ENCODE measurements at places on chromosomes 2 and 18.
A peak's percentile ranks its signal among the peaks of the same experiment; 100 is the strongest.

DNA sequence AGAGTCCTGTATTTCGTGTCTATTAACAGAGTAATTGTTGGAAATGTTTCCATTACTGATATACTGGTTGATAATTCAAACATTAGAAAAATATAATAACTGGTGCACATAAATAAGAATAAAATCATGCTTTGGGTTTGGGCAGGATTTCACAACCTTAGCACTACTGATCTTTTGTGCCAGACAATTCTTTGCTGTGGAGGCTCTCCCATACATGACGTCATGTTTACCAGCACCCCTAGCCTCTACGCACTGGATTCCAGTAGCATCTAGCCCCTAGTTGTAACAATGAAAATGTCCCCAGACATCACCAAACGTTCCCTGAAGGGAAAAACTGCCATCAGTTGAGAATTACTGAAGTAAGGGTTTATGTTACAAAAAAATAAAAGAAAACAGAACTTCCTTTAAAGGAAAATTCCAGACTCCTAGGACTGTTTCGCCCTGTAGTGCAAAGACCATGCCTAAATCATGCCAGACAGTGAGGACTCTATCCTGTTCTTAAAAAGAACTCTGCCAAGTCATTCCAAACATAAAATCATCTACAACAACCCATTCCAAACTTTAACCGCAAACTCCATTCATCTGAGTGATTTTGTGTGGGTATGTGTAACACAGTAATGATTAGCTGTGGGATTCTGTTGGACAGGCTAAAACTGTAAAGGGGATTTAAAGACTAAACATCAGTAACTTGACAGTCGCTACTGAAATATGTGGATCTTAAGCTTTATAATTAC is 313.4 kb upstream of the CCDC68 start:
- no peak for DNase-seq
- H3K4me3 ChIP-seq: peak overlapping the region; percentile 35
- no peaks in the 10 kb centered on the region for H3K27me3 ChIP-seq
- H3K36me3 ChIP-seq: peaks cover 32% of the 10 kb centered on the region

DNA sequence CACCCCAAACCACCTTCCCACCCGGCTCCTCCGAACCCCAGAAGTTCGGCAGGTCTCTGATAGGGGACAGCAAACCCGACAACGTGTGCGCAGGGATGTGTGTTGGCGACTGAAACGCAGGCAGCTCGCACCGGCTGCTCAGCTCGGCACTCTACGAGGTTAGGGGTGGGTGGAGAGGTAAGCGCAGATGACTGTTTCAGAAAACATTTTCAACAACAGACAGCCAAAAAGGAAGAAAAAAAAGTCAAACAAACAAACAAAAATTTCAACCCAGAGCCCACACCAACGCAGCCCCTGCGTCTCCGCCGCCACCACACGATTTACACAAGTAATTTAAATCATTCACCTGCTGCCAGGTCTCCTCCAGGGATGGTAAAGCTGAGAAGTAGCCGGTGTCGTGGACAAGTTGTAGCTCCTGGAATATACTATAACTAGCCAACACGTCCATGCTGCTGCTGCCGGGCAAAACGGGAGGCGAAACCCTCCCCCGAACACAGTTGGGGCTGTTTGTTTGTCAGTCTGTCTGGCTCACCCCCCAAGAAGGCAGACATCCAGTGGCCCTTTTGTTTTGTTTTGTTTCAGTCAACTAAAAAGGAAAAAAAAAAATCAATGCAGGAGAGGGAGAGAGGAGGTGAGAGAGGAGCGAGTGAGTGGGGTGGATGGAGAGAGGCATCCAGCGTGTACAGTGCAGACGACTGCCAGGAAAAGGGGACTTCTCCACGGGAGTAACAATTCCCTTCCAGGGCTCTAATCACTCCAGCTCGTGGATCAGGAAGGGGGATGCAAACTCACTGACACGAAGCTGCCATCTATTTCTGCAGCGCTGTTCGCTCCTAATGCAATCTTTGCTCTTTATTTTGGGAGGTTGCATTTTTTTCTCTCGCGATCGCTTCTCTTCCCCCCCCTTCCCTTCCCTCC is at the start of gene KLF7:
KLF7 (minus strand) TSS at position 828 of the 918 bp plus-strand sequence; CDS start at position 448, 380 bp downstream.
- peak; percentile 87 for DNase-seq
- H3K4me1 ChIP-seq: peaks cover 40% of the 10 kb centered on the region
- peak within 1 kb of the TSS; percentile 82 for H3K4me3 ChIP-seq
- H3K27me3 ChIP-seq: no peaks in the 10 kb centered on the region

DNA sequence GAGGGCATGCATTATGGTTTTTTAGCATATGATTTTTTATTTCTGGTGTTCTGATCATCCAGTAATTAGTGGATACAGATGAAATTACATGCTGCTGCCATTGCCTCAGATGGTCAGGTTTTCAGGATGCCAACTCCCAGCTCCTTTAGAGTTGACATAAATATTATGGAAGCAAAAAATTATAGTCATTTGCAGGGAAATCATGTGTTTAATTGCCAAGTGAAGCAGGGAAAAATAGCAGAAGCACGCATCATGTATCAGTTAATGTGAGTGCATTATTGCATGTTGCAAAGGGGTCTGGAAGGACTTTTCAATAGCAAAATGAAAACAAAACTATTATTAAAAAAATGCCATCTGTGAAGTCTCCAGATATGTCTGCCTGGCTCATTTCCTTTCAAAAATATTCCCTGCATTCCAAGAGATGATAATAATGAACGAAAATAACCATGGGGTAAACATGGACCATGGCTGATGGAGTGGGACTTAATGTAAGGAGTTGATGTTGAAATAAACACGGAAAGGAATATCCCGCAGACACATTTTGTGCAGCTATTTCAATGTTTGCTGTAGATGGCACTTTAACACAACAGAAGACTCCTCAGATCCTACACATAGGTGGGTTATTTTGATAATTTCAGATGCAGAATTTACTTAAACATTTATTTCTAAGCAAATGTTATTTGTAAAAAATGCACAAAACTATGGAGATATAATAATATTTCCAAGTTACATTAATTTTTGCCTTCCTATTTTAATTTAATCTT is 87.7 kb upstream of the DYNAP start:
- no peak for DNase-seq
- no peak overlapping the region for H3K4me3 ChIP-seq
- H3K4me1 ChIP-seq: no peaks in the 10 kb centered on the region
- H3K36me3 ChIP-seq: no peaks in the 10 kb centered on the region
- no peak overlapping the region for H3K27ac ChIP-seq

DNA sequence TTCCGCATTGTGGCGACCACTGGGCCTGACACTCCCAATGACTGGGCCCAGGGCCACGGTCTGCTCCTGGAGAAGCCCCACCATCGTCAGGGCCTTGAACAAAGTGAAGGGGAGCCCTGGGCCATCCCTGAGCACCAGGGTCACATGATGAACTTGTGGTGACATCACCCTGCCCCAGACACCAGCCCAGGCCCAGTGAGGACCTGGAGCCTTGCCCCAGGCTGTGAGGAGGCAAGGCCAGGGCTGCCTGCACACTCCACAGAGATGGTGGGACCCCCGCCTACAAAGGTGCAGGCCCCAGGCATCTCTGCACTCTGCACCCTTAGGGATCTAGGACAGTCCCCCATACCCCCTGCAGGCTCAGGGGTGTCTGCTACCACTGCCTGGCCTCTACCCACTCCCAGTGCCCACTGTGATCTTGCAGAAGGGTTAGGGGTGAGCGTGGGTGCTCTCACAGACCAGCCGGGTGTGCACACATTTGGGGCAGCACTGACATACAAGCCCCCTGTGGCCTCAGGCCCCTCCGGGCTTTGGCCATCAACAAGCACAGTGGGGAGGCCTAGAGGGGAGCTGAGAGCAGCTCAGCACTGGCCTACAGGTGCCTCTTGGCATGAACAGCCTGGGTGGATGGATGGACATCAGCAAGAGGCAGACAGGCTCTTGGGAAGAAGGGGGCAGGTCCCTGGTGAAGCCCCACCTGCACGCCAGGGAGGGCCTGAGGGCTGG is 624.0 kb upstream of the LRRTM4 start:
- peak; percentile 14 for DNase-seq
- H3K27ac ChIP-seq: no peak overlapping the region
- H3K4me3 ChIP-seq: no peak overlapping the region
- no peaks in the 10 kb centered on the region for H3K27me3 ChIP-seq
- H3K4me1 ChIP-seq: no peaks in the 10 kb centered on the region
- H3K36me3 ChIP-seq: no peaks in the 10 kb centered on the region

All from osteoblast (primary cell).